ENCODE measurements at places on chromosomes 2 and 18.

- DNase-seq, result no peak
These were observed 15.0 kb downstream of the TCF7L1 start for GRCh38 chr2:85148190-85148589.

- no peak for DNase-seq
These were observed 178.7 kb downstream of the SRBD1 start for GRCh38 chr2:45432406-45432805.

DNA sequence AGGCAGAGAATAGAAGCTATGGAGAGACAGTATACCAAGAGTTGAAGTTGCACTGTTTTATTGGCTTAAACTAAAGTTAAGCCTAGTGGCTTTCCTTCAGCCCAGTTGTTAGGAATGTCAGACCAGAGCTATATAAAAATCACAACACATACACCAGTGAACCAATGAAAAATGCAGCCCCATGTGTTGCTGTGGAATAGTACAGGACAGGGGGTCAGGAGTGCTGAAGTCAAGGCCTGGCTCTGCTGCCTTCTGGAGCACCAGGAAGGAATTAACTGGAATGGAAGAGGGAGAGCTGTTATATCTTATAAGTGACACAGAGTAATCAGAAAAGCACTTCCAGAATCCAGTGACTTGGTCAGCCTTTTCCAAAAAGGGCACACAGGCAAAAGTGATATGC, 58.9 kb downstream of the OSR1 start:
- DNase-seq, result no peak

GRCh38 chr2:67384123-67384822, 12.9 kb upstream of the ETAA1 start:
- no peak for DNase-seq

DNA sequence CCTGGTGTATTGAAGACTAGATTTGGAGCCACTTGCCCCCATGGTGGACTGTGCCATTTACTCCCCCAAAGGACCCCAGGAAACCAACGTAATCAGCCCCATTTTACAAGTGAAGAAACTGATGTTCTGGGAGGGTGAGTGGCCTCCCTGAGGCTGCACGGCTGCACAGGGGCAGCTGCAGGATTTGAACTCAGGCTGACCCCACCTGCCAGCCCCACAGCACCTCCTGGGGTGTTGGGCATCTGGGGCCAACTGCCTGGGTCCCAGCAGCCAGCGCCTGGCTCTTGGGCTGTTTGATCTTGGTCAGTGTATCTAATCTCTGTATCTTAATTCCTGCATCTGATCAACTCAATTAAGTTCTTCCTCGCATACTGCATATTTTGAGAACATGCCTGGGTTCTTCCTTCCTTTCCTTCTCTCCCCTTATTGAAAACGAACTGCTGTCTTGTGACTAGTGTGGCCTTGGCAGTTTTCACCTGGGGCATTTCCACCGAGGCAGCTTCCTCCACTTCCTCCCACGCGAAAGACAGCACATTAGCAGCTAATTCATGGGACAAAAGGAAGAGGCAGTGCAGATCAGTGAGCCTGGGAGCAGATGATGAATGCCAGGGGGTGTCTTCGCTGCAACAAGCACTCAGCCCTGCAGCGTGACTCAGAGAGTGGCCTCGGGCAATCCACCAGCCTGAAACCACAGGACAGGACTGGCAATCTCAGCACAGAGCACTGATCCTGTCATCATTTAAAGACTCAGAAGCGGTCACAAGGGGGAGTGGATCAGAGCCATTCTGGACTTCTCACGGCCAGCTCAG, 184.1 kb upstream of the RAB12 start:
- no peak for DNase-seq

DNA sequence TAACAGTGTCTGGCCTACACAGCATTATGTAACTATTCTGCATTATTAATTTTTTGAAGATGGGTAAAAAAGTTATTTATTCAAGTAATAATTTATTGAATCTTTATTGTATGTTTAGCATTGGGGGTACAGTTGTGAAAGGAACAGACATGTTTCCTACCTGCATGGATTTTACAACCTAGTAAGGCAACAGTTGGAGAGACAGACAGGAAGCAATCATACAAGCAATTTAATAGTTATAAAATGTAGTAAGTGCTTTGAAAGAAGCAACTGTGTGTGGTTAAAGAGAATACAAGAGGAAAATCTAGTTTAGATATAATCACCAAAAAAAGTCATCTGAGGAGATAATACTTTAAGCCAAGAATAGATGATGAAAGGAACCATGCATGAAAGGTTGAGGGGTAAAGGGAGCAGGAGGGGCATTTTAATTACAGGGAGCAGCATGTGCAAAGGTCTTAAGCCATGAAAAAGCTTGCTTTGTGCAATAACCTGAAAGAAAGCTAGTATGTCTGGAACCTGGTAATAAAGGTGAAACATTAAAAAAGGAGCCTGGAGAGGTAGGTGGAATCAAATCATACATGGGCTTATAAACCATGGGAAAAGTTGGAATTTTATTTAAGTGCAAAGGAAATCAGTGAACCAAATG, 140.8 kb downstream of the PIK3C3 start:
- DNase-seq, result no peak

DNA sequence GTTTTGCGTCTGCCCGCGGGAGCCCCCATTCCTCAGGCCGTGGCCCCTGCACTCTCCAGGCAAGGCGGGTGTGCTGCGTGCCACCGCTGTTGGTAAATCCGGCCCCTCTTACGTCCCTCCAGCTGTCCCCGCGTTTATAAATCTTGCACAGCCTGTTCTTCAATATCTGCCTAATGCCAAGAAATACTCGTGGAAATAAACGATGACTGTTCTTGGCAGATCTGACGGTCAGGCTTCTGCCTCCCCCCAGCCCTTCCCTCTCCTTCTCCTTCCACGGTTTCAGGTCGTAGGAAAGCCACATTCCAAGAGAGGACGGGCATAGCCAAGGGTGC, 20.5 kb downstream of the ODC1 start:
- DNase-seq, result no peak

DNA sequence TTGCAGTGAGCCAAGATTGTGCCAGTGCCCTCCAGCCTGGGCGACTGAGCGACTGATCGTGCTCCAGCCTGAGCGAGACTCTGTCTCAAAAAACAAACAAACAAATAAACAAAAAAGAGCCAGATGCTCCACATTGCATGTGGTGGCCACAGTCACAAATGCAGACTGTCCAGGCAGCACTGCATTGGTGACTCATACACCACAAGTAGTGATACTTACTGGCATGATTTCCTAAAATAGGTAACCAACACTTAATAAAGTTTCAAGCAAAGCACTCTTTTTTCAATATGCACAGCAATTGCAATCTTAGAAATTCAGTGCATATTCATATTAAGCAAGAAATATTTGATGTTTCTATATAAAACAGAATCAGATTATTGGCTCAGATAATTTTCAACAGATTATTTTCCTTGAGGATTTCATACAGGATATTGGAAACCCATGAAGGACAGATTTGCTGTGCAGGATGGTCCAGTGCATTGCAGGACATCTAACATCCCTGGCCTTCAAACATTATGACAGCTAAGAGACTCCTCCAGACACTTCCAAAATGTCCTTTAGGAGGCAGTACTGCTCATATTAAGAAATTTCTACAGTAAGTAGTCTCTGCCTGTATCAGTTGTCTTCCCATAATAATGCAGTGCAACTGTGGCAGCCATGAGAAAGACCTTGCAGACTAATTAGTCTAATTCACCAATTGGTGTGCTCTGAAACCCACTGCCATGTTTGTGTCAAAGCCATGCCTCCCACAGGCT, 10.5 kb upstream of the SLC1A4 start:
- no peak for DNase-seq

- no peak for DNase-seq
These were observed 181.1 kb downstream of the METTL4 start for GRCh38 chr18:2390158-2390557.

DNA sequence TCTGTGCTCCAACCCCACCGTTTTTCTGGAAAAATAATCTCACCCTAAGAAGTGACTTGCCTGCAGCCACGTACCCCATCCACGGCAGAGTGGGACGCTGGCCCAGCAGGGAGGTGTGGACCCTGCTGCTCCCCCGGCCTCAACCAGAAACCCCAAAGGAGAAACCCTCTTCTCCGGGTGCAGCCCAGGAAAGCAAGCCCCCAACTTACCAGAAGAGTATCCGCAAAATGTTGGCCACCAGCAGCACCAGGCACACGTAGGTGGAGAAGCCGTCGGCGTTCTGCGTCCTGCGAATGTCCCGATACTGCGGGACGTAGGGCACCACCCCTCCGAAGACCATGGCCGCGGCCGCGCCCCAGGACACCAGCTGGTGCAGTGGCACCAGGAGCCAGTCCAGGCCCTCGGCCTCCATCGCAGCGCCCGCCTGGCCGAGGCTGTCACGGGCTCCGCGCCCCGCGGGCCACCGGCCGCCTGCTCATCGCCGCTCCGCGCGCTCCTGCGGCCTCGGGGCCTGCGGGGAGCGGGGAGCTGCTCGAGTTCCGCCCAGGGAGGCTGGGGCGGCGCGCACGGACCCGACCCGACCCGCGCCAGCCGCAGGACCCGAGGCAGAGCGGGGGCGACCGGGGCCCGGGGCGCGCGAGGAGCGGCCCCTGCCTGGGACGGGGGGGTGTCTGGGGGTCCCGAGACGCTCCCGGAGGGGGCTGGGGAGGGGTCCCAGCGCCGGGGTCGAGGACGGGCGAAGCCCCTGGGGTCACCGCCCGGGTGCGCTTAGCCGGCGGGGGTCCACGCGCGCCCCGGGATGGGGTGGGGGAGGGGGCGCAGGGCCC, 725 bp downstream of the SLC66A2 start:
- DNase-seq, result no peak

GRCh38 chr2:26302846-26303245, 43.1 kb upstream of the SELENOI start:
- DNase-seq, result no peak

DNA sequence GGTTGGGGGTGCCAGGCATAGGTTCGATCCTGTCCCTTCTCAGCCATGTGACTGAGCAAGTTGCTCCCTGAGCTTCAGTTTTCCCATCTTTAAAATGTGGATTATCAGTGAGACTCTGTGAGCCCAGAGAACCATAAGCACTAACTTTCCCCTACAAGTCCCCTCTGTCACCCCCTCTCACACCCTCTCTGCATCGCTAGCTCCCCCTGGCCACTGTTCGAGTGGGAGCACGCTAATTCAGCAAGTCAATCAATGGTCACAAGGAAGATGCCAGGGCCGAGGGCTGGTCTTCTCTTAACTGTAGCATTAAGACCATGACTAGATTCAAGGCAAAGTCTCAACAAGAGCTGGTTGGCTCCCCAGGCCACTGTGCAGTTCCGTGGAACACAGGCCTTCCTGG, 66.2 kb downstream of the BCL2L11 start:
- DNase-seq, result no peak

DNA sequence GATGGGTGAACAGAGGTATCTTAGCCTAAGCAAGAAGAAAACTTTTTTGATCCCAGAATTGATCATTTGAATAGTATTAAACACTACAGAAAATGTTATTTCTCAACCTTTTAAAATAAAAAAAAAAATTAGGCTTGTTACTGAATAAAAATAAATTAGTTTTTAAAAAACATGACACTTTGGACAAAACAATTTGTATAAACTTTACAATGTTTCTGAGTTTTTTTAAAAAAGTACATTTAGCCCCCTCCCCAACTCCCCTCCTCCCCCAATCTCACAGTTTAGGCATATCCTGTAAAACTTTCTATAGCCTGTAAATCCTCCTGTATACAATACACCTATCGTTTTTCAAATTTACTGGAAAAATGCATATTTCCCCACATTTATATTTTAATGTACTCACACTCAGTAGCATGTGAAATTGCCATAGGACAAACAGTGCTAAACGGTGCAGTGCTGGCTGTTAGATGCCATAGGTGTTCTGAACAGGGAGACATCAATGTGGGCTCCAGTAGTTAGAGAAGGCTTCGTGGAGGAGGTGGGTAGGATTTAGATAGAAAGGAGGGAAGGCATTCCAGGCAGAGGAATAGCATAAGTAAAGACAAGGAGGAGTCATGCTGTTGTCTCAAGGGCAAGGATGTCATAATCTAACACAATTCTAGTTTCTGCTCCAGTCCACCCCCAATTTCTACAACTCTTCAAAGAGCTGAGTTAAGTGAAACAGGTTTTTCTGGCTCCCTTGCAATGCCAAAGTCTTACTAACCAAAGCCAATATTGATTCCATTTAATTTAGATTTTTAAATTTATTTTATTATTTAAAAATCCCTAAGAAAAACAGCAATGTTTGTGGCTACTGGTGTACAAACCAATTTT, 50.9 kb downstream of the SP3 start:
- no peak for DNase-seq

DNA sequence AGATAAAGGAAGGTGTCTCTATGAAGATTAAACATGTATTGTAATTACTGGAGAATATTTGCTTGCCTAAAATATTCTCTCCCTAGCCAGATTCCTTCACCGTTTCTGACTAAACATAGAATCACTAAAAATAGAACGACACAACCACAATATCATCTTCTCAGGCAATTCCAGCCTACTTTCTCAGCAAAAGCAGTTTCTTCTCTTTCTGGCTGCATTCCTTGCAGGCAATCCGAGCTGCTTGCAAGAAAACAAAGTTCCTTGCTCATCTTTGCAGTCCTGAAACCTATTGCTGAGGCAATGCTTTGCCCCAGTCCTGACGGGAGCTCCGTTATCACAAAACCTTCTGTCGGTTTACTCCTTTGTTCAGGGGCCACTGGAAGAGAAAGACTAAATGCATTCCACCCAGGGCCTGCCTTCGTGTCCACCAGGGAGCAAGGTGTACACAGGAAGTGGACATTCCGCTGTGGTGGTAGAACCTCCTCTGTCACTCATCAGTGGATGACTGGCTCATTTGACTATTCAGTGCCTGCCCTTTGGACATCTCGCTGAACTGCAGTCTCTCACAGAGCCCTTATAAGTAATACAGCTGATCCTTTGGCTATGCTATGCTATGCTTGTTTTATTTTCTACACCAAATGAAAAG, 239.2 kb upstream of the DOK6 start:
- DNase-seq, result no peak

DNA sequence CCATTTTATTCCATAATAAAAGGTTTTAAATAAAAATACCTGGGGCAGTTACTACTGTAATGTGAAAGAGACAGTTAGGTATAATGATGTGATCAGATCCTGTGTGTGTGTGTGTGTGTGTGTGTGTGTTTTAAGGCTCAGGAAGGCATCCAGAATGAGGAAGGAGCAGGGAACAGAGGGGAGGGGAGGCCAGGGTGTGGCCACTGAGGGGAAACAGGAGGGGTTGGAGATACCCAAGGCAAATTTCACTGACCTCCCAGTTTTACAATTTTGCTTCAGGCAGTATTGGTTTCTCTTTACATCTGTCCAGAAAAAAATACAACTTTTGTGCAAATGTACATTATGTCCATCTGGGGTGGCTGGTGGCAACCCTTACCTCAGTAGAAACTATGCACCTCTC, 163.5 kb upstream of the FBXO11 start:
- DNase-seq, result no peak

DNA sequence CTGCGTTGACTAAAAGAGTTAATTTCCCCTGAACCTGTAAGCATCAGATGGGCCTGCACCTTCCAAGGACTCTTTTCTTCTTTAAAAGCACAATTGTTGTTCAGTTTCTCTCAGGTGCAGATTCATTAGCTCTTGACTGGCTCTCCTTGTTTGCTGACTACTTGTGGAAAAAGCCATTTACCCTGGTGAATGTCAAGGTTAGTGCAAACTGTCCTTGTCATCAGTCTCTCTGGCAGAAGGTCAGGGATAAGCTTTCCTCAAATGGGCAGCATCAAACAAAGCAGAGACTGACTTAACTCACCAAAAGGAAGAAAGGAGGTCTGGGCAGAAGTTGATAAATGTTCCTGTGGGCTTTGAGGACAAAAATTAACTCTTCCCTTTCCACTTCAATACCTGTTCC, 922.7 kb downstream of the BCL11A start:
- no peak for DNase-seq
